ENCODE measurements at places on chromosomes 2 and 18. TPM values are rescaled to one million over a fixed set of nuclear protein-coding genes. Genes with fewer than 3 reads are reported as not detected.

TUBB8B gene
- 0.11 TPM for total RNA-seq

SERPINB10 gene
- not detected for total RNA-seq

PROM2 gene
- 0.09 TPM for total RNA-seq

ZAP70 gene
- total RNA-seq = 0.34 TPM

ABHD1 gene
- not detected for total RNA-seq

GCG gene
- total RNA-seq = not detected

SAG gene
- total RNA-seq = not detected

SCG2 gene
- total RNA-seq = under 0.01 TPM

STARD6 gene
- 0.11 TPM for total RNA-seq

C2orf81 gene
- total RNA-seq = under 0.01 TPM
